Activated T-cell treated with anti-CD3 and anti-CD28 coated beads, Interleukin-2, amount 50 U/mL, for 72 hours (primary cell): ENCODE measurements at places on chromosomes 7 and 10.
A peak's percentile ranks its signal among the peaks of the same experiment; 100 is the strongest.

DNA sequence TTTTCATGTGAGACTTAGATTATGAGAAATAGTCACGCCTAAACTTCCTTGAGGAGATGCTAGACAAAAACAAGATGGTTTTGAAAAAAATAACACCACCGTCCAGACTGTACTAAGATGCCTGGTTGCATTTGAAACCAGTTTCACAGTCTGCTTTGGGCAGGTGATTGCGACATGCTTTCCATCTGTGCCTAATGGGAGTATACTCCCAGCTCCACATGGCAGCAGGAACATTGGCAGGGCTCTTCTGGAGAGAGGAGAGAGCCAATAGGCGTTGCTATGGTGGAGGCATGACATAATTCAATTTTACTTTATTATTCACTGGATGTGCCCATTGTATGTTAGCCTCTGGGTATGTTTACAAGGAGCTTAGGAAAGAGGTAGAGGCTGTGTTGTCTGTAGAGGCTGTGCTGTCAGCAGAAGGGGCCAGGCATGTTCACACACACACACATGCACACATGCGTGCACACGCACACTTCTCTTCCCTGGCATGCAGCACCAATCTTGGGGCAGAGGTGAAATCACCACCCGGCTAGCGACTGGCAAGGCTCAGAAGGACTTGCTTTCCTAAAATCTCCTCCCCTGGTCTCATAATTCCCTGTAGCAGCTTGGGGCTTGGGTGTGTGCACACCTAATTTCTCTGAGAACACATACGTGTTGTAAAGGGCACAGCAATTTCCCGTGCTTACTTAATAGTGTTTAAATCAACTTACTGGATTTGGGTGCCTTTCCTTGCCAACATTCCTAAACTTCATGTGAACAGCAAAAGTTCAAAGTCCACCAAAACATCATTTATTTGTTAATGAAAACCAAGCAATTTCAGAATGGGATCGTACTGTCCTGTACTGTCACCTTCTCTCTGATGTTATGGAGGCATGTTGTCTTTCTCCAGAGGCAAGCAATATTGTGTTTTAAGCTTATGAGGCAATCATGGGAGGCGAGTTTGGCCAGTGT is 162.1 kb downstream of the TCF7L2 start:
- DNase-seq = no peak

DNA sequence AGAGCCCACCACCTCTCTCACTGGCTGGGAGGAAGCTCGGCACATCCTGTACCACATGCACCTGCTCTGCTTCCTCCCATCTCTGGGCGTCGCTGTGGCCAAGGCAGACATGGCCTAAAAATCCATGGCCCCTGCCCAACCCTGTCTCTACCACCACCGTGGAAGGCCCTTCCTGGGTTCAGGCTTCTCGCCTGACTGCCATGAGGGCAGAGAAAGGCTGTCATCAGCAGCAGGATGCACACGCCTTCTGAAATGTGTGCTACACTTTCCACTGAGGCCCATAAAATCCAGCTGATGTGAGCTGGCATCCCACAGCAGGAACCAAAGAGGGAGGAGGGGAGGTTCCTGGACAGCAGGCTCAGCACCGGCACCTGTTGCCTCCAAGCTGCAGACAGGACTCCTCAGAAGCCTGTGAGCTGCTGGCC is 93.4 kb downstream of the PTPRN2 start:
- peak; percentile 19 for DNase-seq

DNA sequence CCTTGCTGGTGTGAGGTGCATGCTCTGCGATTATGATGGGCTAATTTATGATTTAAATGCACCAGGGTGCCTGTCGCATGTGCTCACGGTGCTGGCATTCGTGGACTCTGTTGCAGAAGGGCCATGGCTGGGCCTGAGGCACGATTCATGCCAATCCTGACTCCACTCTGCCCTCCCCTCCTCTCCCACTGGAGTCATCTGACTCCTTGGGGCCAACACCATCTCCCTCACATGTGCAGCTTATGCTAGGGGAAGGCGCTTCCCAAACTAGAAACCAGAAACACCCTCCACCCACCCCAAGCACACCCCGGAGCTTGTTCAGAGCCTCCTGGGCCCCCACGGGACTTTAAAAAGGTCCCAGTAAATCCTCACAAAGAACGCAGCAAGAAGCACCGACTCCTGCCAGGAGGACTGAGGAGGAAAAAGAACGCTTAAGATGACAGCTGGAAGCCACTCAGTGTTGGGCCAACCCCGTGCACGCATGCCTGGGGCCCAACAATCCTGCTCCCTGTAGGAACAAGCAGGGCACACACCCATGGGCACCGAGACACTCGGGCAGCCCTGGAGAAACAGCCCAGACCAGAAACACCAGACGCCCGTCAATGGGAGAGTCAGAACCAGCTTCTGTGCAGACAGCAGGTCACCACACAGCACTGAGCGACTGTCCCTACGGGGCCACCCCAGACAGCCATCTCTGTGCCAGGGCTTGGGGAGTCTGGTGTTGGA is 14.1 kb downstream of the BRI3 start:
- DNase-seq = no peak

DNA sequence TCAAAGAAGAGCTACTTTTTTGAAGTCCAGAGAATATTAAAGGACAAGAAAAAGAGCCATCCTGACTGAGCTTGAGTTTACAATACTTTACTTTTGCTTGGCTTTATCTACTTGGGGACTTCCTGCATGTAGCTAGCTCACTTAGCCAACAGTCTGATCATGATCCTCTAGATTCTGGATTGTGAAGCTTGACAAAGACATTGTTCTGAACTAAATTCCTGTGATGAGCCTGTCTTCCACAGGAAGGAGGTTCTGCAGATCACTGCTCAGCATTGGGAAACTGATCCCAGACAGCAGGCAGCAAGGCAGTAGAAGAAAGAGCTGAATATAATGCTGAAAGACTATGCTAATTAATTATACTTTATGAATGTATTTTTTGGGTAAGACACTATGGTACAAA is 296.4 kb downstream of the DGKB start:
- DNase-seq = no peak

DNA sequence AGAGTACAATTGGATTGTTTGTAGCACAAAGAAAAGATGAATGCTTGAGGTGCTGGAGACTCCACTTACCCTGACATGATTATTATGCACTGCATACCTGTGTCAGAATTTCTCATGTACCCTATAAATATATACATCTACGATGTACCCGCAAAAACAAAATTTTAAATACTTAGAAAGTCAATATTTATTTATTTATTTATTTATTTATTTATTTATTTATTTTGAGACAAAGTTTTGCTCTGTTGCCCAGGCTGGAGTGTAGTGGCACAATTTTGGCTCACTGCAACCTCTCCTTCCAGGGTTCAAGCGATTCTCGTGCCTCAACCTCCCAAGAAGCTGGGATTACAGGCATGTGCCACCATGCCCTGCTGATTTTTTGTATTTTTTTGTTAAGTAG is 35.1 kb upstream of the EBF3 start:
- DNase-seq = no peak

DNA sequence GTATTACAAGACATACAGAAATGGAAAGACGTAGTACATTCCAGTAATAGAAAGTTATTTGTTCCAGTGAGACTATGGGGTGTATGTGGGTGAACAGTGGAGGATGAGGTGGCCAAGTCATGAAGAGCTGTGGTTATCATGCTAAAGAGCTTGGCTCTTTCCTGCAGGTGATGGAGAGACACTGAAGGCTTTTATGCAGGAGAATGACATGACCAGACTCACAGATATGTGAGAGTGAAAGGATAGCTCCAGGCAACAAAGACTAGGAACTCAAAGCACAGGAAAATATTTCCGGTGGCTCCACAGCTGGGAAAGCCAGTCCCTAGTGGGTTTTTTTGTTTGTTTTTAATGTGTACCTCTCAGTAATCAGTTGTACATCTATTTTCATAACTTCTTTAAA is 133.5 kb downstream of the TSPAN12 start:
- DNase-seq = no peak

DNA sequence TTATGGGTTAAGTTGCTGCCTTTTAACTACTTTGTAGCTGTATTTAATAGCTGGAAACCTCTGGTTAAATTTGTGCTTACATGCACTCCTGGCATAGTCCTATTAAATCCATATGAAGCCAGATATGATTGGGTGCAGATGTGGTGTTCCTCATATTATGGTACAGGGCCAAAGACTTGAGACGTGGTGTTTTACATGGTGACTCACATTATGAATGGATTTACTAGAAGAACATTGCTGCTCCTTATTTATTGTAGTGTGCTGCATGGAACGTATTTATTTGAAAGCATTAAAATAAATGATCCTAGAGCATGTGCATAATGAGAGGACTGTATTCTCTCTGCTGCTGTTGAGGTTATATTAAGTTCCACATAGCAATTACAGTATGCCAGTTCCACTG is 224.1 kb downstream of the SLC25A13 start:
- no peak for DNase-seq

DNA sequence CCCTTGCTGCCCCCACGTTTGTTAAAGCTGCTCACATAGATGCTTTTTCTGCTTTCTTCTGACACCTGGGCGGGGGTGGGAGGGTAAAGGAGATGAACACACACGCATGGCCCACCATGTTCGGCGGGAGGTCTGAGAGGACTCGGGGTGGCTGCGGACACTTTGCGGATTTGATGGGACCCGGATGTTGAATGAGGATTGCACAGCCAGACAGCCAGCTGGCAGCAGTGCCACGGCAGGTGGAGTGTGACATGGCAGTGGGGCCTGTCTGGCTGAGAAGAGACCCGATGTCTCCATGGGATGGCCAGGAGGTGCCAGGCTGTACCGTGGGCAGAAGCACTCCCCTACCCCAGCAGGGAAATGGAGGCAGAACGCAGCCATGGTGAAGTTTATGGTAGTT is 31.2 kb downstream of the PPP2R2D start:
- no peak for DNase-seq

GRCh38 chr10:97861097-97861750 is 11.6 kb downstream of the GOLGA7B start:
- peak; percentile 13 for DNase-seq

GRCh38 chr7:100044718-100045117 is 4.9 kb upstream of the ZSCAN21 start:
- DNase-seq = peak; percentile 14

GRCh38 chr10:126892226-126893175 is 12.7 kb upstream of the DOCK1 start:
- no peak for DNase-seq

DNA sequence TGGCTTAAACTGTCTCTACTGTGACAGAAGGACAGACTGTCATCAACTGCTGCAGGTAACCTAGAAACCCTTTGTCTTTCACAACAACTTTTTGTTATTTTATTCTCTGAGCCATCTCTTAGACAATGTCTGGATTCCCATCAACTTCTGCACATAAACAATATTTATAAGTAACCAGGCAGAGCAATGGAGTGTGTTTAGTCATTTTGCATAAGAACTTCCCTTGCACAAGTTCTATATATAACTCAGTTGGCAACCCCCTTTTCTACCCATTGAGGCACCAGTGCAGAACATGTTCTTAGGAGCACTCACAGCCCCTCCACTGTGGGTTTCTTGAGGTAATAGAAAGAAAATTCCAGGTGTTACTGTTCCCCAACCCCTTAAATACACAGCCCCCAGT is 65.0 kb upstream of the IL6 start:
- peak; percentile 17 for DNase-seq

- DNase-seq = no peak
Measured at GRCh38 chr10:124680675-124681074, 63.5 kb downstream of the FAM53B start.

DNA sequence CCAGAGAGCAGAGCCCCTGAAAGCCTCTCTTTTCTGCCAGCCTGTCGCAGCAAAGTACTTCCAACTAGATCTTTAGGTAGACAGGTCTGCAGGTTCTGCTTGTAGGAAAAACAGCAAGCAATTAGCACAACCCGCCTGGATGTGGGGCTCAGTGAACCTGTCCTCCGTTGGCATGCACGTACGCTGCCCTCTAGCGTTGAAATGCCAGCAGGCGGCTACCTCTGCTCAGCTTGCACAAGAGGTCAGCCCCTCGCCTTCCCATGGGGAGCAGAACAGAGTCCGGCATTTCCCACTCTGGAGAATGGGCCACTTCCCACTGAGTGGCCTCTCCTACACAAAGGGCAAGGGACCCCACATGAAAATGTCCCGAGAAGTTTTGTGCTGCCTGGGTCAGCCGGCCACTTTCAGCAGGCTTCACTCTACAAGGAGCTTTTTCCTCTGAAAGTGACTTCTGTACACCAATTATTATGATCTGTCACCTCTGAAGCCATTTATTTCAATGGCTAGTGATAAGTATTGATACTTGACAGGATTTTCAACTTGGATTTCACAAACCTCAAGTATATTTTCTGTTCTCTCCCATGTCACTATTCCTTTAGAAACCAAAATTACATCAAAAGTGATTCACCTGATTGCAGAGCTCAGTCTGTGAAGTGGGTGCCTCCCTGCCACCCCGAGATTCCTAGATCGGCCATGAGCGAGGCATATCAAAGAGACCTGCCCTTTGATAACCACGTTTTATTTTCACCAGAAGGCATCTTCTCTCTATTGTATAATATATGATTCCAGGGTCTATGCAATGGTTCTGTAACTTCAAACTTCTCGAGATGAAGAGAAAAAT is 56.7 kb downstream of the JCAD start:
- peak; percentile 69 for DNase-seq

- no peak for DNase-seq
Measured at GRCh38 chr10:11341283-11341960, 270.0 kb downstream of the USP6NL start.

DNA sequence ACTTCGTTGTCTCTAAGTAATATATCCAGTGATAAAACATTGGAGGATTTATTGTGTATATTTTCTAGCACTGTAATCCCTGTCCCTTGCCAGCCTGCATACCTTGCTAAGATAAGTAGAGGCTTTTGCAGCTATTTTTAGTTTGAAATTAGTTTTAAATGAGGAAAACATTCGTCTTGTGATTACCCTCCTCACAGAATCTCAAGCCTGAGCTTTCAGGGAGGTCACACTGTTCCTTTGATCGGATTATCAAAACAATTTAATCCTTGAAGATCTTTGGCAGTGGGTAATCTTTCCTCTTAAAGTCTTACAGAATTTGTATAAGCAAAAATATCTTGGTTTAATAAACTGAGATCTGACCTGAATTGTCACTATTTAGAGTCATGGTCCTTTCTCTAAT is 897.0 kb upstream of the CELF2 start:
- no peak for DNase-seq

DNA sequence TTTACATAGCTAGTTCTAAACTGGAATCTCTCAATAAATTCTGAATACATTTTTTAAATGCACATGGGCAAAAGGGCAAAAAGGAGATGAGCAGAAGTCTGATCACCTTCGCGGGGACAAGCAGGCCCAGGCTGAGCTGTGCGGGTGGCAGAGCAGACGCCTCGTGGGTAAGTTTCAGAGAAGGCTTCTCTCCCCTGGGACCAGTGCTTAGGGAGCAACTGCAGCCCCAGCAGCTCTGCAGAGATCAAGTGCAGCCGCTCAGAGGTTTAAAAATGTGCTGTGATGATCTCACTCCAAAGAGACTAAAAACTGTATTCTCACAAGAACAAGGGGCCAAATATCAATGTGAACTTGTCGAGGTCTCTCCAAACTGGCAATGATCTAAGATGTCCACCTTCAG is 264.3 kb upstream of the RNF32 start:
- DNase-seq = no peak

- DNase-seq = no peak
Measured at GRCh38 chr10:109668154-109668665, 255.1 kb downstream of the XPNPEP1 start.
